ENCODE measurements at places on chromosomes 6 and 20.

- no peak for DNase-seq
These were observed 30.0 kb upstream of the UST start for GRCh38 chr6:148716811-148717210.

GRCh38 chr6:158963020-158963808 is 36.8 kb downstream of the RSPH3 start:
- no peak for DNase-seq

- DNase-seq: no peak
These were observed 7.4 kb upstream of the KIF16B start for GRCh38 chr20:16580620-16581019.

GRCh38 chr6:47718571-47718970 is 20.2 kb downstream of the ADGRF4 start:
- no peak for DNase-seq

- DNase-seq: no peak
These were observed 40.2 kb upstream of the TRAM2 start for GRCh38 chr6:52617087-52617486.

DNA sequence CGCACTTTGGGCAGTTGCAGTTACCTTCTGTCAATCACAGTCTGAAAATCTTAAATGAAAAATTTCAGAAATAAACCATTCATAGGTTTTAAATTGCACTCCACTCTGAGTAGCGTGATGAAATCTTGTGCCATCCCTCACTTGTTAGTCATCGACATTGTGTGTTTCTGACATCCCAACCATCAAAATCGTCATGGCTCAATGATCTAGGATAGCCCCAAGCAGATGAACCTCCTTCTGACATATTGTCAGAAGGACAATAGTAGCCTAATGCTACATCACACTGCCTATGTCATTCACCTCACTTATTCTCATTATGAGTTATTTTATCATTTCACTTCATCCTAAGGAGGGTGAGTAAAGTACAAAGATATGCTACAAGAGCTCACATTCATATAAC is 284.8 kb downstream of the PTPRK start:
- no peak for DNase-seq

DNA sequence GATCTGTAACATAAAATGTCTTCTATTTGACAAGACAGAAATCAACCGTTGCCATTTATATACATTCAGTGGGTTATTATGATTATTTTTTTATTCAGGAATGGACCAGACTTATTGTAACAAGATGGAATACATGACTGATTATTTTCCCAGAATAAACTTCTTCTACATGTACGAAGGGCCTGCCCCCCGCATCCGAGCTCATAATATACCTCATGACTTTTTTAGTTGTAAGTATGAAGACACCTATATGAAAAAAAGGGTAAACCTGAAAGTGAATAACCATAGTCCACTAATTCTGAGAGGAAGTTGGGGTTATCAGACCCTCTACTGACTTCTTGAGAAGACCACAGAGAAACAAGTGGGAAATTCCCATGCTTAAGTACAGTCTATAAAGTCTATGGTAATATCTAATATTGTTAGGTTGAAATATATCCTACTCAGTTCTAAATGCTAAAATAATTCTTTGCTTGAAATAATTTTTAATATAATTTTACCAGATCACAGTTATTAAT is 15.9 kb downstream of the OR2A4 start:
- DNase-seq: no peak

- DNase-seq: no peak
These were observed 121.4 kb downstream of the TPBG start for GRCh38 chr6:82484737-82485626.

GRCh38 chr6:26031151-26031594 is 56.1 kb upstream of the HFE start:
- no peak for DNase-seq

GRCh38 chr20:46279103-46279502 is 29.2 kb downstream of the CDH22 start:
- DNase-seq: no peak

GRCh38 chr6:105459864-105460263 is 57.0 kb upstream of the PREP start:
- no peak for DNase-seq

DNA sequence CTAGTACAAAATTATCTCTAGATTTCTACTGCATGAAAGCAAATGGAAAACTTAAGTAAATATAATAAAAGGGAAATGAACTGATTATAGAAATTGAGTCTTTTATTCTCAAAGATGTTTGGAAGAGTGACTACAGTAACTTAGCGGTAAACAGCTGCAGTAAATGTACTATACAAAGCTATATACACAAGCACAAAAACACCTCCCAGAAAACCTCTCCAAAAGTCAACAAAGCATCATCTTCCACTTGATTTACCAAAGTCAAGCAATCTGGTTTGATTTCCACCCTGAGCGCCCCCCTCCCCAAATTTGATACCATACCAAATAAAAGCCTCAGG is 142.1 kb upstream of the SHLD1 start:
- no peak for DNase-seq

DNA sequence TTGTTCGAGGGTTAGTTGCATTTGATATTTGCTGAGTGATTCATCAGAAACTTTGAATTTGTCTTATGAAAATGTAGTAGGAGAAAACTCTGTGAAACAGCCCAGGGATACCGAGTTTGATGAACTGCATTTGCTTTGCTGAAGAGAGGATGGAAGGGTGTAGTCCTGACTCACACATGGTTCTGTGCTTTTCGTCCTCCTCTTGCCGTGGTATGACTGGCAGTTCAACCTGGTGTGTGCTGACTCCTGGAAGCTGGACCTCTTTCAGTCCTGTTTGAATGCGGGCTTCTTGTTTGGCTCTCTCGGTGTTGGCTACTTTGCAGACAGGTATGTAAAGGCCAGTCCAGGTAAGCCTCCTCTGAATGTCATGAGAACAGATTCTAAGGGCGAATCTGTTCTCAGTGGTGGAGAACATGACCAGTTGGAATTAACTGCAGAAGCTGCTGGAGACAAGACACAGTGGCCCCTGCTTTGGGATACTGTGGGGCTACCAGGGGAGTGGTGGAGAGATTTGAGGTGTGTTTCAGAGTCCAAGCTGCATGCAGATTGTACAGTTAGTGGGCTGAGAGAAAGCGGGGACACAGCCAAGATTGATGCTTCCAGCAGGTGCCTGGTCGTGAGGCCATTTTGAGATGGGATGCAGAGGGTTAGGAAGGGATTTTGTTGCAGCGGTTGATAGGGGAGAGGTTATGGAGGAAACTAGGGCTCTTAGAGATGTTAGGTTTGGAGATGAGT is 8.4 kb downstream of the SLC22A1 start:
- no peak for DNase-seq

DNA sequence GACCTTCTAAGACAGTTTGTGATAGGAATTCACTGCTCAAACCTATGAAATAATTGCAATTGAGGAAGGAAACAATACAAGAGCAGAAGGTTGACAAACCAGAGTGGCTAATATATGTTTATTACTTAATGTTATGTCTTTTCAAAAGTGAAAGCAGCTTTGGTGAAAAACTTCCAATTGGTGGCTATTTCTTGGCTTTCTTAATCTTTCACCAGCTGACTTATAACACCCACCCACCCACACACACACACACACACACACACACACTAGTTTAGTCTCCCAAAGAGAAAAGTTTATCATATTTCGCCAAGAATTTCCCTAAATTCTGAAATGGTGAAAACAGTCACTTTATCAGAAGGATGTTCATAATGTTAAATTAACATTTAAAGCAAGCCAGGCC is 583.5 kb downstream of the EYS start:
- DNase-seq: no peak

GRCh38 chr6:87481931-87482330 is 9.2 kb downstream of the SLC35A1 start:
- DNase-seq: no peak

GRCh38 chr20:40724566-40724965 is 35.5 kb upstream of the MAFB start:
- no peak for DNase-seq

GRCh38 chr6:167552961-167553735 is 228.3 kb downstream of the TTLL2 start:
- no peak for DNase-seq

GRCh38 chr6:43496370-43497128 is 13.6 kb downstream of the LRRC73 start:
- DNase-seq: no peak

- DNase-seq: no peak
These were observed 13.5 kb upstream of the CD2AP start for GRCh38 chr6:47464052-47464451.

GRCh38 chr6:162219266-162219665 is 508.3 kb downstream of the PRKN start:
- no peak for DNase-seq

DNA sequence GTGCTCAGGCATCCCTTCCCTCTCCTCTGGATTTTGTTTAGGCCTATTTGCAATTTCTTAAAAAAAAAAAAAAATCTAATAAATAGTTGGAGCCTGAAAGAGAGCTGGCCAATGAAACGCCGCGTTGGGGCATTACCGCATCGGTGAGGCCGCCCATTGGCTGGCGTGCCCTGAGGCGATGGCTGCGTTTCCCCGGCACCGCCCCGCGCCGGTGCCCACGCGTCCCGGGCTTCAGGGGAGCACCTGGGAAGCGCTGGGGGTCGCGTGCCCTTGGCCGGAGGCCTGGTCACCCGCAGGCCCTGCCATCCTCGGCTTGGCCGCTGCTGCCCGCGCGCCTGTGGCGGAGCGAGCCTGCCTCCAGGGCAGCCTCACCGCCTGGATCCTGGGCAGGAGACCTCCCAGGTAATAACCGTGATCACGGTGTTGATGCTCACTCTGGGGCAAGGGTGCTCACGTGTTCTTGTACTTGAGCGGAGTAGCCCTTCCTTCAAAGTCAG is 155.4 kb downstream of the NRN1 start:
- peak; percentile 66 for DNase-seq

DNA sequence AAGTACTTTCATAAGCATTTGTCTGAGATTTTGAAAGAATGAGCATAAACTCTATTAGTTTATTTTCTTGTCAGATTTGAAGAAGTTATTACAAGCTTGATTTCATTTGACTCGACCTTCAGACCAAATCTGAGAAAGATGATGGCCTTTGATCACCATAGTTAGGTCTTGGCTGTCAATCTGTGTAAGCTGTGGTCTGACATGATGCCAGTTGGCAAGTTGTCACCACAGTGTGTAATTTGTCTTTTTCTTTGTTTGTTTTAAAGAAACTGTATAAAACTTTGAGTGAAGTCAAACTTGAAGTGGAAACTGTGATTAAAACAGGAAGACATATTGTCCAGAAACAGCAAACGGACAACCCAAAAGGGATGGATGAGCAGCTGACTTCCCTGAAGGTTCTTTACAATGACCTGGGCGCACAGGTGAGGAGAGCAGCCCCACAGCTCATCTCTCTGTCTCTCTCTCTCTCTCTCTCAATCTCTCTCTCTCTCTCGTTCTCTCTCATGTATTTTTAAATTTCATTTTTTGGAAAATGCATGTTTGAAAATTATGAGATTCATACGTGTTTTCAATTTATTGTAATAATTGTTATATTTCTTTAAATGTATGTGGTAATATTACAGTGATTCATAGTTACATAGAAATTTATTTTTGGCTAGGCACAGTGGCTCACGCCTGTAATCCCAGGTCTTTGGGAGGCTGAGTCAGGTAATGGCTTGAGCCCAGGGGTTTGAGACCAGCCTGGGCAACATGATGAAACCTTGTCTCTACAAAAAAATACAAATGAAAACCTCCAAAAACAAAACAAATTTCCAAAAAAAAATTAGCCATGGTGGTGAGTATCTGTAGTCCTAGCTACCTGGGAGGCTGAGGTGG is 208.1 kb downstream of the UTRN start:
- DNase-seq: no peak

- DNase-seq: no peak
These were observed 28.6 kb upstream of the SPO11 start for GRCh38 chr20:57301026-57301425.

- no peak for DNase-seq
These were observed 77.0 kb downstream of the SULF2 start for GRCh38 chr20:47708140-47708807.

- DNase-seq: no peak
These were observed 50.0 kb downstream of the CDH26 start for GRCh38 chr20:60008130-60008808.

DNA sequence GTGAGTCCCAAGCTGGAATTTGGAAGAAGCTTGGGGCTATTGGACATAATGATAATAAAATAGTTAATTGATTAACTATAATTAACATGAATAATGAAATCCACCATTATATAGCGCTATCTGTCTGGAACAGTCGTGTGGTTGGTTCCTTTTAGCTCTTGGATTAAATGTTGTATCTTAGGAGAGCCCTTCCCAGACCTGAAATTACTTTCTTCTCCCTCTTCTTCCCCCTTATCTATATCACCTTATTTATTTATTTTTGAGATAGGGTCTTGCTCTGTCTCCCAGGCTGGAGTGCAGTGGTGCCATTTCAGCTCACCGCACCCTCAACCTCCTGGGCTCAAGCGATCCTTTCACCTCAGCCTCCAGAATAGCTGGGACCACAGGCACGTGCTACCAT is 64.6 kb downstream of the NCOA3 start:
- DNase-seq: no peak

DNA sequence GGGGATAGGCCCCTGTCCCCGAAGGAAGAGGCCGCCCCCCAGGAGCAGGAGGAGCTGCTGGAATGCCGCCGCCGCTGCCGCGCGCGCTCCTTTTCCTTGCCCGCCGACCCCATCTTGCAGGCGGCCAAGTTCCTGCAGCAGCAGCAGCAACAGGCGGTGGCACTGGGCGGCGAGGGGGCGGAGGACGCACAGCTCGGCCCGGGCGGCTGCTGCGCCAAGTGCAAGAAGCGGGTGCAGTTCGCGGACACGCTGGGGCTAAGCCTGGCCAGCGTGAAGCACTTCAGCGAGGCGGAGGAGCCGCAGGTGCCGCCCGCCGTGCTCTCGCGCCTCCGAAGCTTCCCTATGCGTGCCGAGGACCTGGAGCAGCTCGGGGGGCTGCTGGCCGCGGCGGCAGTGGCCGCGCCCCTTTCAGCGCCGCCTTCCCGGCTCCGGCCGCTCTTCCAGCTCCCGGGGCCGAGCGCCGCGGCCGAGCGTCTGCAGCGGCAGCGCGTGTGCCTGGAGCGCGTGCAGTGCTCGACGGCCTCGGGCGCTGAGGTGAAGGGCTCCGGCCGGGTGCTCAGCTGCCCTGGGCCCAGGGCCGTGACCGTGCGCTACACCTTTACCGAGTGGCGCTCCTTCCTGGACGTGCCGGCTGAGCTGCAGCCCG is 630 bp downstream of the PPP1R3G start:
- DNase-seq: no peak

- DNase-seq: no peak
These were observed 147.0 kb downstream of the CDKAL1 start for GRCh38 chr6:20681243-20681684.

GRCh38 chr6:101747160-101747559 is 353.7 kb downstream of the GRIK2 start:
- DNase-seq: no peak

- no peak for DNase-seq
These were observed 10.3 kb upstream of the RAD21L1 start for GRCh38 chr20:1215386-1216170.

GRCh38 chr20:50292591-50293283 is 102.1 kb downstream of the CEBPB start:
- DNase-seq: no peak

DNA sequence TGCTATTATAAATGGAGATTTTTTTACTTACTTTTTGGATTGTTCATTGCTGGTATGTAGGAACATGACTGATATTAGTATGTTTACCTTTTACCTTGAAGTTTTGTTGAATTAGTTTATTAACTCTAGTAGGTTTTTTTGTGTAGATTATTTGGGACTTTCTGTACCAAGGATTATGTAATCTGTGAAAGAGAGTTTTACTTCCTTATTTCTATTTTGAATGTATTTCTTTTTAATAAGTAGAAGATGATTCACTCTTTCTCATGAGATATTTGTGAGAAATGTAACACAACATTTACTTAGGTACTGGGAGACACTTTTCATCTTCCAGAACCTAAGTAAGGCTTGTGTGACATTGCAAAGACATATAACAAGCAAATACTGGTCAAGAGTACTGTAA is 473.9 kb upstream of the HS3ST5 start:
- DNase-seq: no peak

All from effector CD8-positive, alpha-beta T cell (primary cell).